ENCODE measurements at places on chromosomes 7 and 10. TPM values are rescaled to one million over a fixed set of nuclear protein-coding genes. Genes with fewer than 3 reads are reported as not detected.

GRCh38 chr10:80415734-80416478 lies 7.6 kb downstream of the PRXL2A start:
- DNase-seq, result no peak
- H3K4me1 ChIP-seq, result no peaks in the 10 kb centered on the region
- no peaks in the 10 kb centered on the region for H3K36me3 ChIP-seq
- H3K4me3 ChIP-seq, result no peak overlapping the region

DNA sequence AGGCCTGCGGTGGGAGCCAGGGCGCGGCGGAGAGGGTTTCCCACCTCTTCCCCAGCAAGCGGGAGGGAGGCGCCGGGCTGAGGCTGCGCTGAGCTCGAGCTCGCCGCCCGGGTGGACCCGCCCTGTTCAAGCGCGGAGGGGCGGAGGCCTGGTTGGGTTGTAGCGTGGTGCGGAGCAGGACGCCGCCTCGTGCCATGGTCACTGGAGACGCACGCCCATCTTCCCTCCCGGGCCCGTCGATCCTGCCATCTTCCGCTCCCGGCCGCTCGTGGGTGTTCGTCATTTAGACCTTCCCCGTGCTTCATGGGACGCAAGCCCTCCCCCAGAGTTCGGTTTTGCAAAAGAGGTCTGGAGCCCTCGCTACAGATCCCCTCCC lies 9.3 kb upstream of the EN2 start:
- peaks cover 10% of the 10 kb centered on the region for H3K4me1 ChIP-seq
- no peak for DNase-seq
- peaks cover 54% of the 10 kb centered on the region for H3K27me3 ChIP-seq

DNA sequence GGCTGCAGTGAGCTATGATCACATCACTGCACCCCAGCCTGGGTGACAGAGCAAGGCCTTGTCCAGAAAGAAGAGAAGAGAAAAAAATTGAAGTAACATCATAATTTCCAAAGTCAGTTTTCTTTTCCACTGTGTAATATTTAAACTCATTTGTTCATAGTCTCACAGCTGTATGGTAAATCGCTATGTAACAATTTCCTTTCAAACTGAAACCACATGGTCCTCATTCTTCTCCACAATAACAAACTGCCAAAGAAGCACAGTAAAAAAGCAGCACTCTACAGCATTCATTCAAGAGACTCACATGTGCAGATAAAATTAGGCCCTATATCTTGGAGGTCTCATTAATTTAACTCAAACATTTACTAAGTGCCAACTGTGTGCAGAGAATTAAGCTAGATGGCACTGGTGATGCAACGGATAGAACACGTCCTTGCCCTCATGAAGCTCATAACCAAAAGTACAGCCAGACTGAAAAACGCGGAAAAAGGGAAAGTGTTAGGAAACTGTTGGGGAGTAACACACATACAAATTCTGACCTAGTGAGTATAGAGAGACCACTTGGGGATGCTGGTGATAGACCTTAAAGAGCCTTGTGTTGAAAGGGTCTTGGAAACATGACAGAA lies 174.0 kb upstream of the KCTD7 start:
- H3K27me3 ChIP-seq, result no peaks in the 10 kb centered on the region
- no peak overlapping the region for H3K4me3 ChIP-seq
- no peaks in the 10 kb centered on the region for H3K4me1 ChIP-seq
- DNase-seq, result no peak

GRCh38 chr7:156669035-156669828 lies 28.7 kb downstream of the RNF32 start:
- H3K4me3 ChIP-seq, result no peak overlapping the region
- H3K27me3 ChIP-seq, result no peaks in the 10 kb centered on the region
- H3K36me3 ChIP-seq, result peaks cover 2% of the 10 kb centered on the region
- no peak overlapping the region for H3K27ac ChIP-seq
- no peaks in the 10 kb centered on the region for H3K4me1 ChIP-seq
- DNase-seq, result peak; percentile 68

GRCh38 chr10:5619362-5620211 lies 46.8 kb downstream of the ASB13 start:
- no peak for DNase-seq
- no peak overlapping the region for H3K27ac ChIP-seq
- H3K4me1 ChIP-seq, result no peaks in the 10 kb centered on the region

- H3K4me3 ChIP-seq, result no peak overlapping the region
- no peaks in the 10 kb centered on the region for H3K27me3 ChIP-seq
- H3K4me1 ChIP-seq, result no peaks in the 10 kb centered on the region
Observed at GRCh38 chr7:111605246-111605645, 43.0 kb upstream of the IMMP2L start.

- no peaks in the 10 kb centered on the region for H3K27me3 ChIP-seq
- H3K36me3 ChIP-seq, result no peaks in the 10 kb centered on the region
- peaks cover 47% of the 10 kb centered on the region for H3K4me1 ChIP-seq
- peak overlapping the region; percentile 41 for H3K27ac ChIP-seq
Observed at GRCh38 chr7:2760098-2760889, 72.3 kb downstream of the AMZ1 start.

The DPYSL4 gene
- 2.2 TPM for total RNA-seq

DNA sequence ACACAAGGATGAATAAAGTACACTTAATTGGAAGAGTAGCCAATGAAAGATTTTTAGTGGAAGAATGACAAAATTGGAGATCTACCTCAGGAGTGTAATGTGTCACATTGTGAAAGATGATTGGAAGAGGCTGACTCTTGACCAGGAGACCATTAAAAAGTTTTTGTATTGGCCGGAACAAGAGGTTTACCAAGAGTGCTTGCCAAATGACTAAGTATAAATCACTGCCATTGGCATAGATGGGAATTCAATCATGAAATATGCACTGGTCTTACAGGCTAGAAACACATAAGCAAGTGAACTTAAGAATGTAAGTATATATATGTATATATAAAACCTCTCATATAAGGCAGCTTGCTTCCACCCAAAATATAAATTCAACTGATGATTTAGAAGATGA lies 58.7 kb upstream of the TFEC start:
- H3K36me3 ChIP-seq, result no peaks in the 10 kb centered on the region
- H3K4me3 ChIP-seq, result no peak overlapping the region
- H3K27ac ChIP-seq, result no peak overlapping the region
- no peaks in the 10 kb centered on the region for H3K27me3 ChIP-seq

DNA sequence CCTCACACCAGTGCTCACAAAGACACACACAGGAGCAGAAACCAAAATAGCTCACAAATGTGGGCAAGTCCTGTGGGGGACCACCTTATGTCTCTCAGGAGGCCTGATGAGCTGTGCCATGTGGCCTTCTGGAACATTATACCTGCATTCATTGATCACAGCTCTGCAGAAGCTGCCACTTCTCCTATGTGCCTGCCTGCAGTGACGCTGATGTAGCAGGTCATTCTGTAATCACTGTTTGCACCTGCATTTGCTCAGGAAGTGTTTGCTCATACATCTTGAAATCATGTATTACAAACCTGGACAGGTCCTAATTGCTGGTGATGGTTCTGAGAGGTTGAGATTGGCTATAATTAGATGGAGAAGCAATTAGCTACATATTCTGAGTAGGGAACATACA lies 310.2 kb downstream of the AUTS2 start:
- H3K27me3 ChIP-seq, result no peaks in the 10 kb centered on the region
- no peaks in the 10 kb centered on the region for H3K4me1 ChIP-seq
- no peak overlapping the region for H3K4me3 ChIP-seq

DNA sequence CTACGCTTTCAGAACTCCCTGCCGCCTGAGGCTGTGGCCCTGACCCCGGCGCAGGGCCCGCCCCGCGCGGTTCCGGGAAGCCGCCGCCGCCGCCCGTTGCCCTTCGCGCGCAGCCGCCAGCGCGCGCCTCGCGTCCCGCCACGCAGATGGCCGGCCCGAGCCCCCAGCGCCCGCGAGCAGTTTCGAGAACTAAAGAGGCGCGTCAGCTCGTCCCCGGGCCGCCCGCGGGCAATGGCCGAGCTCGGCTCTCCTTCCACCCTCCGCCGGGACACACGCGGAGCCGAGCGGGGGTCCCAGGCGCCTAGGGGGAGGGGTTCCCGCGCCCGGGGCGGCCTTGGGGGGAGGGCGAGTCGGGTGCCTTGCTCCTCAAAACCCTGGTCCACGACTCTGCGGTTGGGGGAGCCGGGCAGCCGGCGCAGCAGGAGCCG lies 1.8 kb downstream of the HNRNPF start:
- peak; percentile 96 for DNase-seq
- H3K4me3 ChIP-seq, result peak overlapping the region; percentile 63
- no peaks in the 10 kb centered on the region for H3K36me3 ChIP-seq

The SPACDR gene
- 0.59 TPM for total RNA-seq

GRCh38 chr10:58081353-58081752 lies 186.3 kb downstream of the IPMK start:
- no peak for DNase-seq
- no peaks in the 10 kb centered on the region for H3K36me3 ChIP-seq
- no peak overlapping the region for H3K27ac ChIP-seq
- no peaks in the 10 kb centered on the region for H3K27me3 ChIP-seq
- H3K4me3 ChIP-seq, result no peak overlapping the region

The FAM131B gene
- total RNA-seq, result 5.7 TPM

DNA sequence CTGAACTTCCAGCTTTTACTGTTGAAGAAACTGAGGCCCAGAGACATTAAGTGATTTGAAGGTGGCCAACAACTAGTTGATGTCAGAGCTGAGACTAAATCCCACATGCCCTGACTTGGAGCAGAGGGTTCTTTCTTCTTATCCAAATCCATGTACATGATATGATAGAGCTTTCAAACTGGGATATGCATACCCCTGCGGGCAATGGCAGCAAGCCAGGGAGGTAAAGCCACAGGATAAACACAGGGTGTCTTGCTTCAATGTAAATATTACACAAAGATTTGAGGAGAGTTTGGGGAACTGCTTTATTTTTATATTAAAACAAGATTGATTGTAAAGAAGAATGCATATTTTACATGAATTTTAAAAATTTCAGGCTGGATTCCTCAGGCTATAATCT lies 2.3 kb upstream of the LRRC72 start:
- H3K36me3 ChIP-seq, result no peaks in the 10 kb centered on the region
- no peaks in the 10 kb centered on the region for H3K27me3 ChIP-seq
- no peaks in the 10 kb centered on the region for H3K4me1 ChIP-seq
- H3K4me3 ChIP-seq, result no peak overlapping the region
- no peak for DNase-seq

The PHYHIPL gene
- 0.06 TPM for total RNA-seq

DNA sequence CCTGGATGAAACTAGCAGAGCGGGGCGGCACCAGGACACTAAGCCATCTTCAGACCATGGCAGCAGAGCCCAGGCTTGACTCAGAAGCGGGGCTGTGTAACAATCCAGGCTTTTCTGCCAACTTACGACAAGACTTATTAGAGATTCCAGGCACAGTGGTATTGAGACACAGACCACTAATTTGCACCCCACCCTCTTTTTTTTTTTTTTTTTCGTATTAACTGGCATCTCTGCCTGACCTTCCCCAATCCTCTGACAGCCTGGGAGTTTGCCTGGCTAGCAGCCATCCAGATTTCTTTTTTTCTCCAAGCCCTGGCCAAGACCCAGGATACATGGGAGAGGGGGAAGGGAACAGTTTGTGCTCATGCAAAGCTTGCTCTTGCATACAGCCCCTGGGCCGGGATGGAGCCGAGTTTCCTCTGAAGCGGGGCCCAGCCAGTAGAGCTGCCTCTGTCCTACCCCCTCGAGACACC lies 182.4 kb downstream of the PLXNA4 start:
- DNase-seq, result no peak
- no peaks in the 10 kb centered on the region for H3K4me1 ChIP-seq
- H3K27ac ChIP-seq, result no peak overlapping the region

DNA sequence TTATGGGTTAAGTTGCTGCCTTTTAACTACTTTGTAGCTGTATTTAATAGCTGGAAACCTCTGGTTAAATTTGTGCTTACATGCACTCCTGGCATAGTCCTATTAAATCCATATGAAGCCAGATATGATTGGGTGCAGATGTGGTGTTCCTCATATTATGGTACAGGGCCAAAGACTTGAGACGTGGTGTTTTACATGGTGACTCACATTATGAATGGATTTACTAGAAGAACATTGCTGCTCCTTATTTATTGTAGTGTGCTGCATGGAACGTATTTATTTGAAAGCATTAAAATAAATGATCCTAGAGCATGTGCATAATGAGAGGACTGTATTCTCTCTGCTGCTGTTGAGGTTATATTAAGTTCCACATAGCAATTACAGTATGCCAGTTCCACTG lies 224.1 kb downstream of the SLC25A13 start:
- H3K27ac ChIP-seq, result no peak overlapping the region
- H3K4me1 ChIP-seq, result no peaks in the 10 kb centered on the region
- no peak overlapping the region for H3K4me3 ChIP-seq
- no peaks in the 10 kb centered on the region for H3K27me3 ChIP-seq
- DNase-seq, result no peak

GRCh38 chr7:50155755-50156154 lies 62.7 kb upstream of the ZPBP start:
- H3K4me1 ChIP-seq, result no peaks in the 10 kb centered on the region
- no peaks in the 10 kb centered on the region for H3K36me3 ChIP-seq
- no peak for DNase-seq
- no peaks in the 10 kb centered on the region for H3K27me3 ChIP-seq
- H3K27ac ChIP-seq, result no peak overlapping the region

GRCh38 chr10:49182776-49183175 lies 5.4 kb downstream of the TMEM273 start:
- peaks cover 25% of the 10 kb centered on the region for H3K4me1 ChIP-seq
- no peak overlapping the region for H3K4me3 ChIP-seq
- no peaks in the 10 kb centered on the region for H3K27me3 ChIP-seq
- DNase-seq, result no peak
- no peak overlapping the region for H3K27ac ChIP-seq
- no peaks in the 10 kb centered on the region for H3K36me3 ChIP-seq

DNA sequence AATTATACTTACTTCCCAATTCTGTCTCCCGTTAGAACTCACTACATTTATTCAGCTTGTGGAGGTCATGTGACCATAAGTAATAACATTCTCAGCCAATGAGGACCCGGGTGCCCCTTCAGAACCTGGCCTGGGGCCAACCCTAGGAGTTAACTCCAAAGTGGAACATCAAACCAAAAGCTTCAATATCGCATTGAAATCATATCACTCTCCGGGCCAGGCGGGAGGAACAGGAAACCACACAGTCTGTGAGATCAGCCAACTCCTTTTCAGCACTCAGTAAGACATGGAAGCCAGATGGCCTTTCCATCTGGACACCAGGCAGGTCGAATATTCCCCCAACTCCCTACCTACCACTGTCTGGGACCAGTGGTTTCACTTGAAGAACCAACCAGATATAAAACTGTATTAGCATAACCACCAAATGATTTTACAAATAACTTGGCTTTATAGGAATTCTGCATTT lies 5.5 kb downstream of the CREB3L2 start:
- no peak overlapping the region for H3K4me3 ChIP-seq
- H3K27me3 ChIP-seq, result no peaks in the 10 kb centered on the region
- no peaks in the 10 kb centered on the region for H3K36me3 ChIP-seq

The TLX1 gene
- not detected for total RNA-seq

The GRID1 gene
- 2.1 TPM for total RNA-seq

DNA sequence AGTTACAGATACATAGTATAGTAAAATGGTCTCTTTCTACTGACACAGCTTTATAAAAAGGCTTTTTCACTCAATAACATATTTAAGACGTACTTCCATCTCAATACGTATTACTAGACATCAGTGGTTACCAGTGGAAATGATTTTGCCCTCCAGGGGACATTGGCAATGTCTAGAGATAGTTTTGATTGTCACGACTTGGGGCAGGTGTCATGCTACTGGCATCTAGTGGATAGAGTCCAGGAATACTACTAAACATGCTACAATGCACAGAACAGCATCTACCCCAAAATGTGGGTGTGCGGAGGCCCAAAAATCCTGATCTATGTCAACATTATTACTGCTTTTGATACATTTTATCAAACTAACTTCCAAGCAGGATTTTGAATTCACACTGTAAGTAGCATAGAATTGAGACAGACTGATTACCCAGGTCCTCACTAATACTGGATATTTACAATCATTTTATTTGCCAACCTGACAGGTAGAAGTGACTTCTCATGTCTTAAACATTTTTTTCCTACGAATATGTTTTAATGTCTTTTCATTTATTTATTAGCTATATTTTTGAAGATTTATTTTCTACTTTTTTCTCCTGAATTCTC lies 53.8 kb downstream of the HGF start:
- no peaks in the 10 kb centered on the region for H3K27me3 ChIP-seq
- no peaks in the 10 kb centered on the region for H3K4me1 ChIP-seq
- no peak overlapping the region for H3K4me3 ChIP-seq

The CPEB3 gene
- total RNA-seq, result 12.6 TPM
